Stimulated activated CD4-positive, alpha-beta T cell treated with anti-CD3 and anti-CD28 coated beads, TNF-alpha, amount 100 ng/mL, for 48 hours (primary cell): ENCODE measurements at places on chromosomes 1 and 21.

DNA sequence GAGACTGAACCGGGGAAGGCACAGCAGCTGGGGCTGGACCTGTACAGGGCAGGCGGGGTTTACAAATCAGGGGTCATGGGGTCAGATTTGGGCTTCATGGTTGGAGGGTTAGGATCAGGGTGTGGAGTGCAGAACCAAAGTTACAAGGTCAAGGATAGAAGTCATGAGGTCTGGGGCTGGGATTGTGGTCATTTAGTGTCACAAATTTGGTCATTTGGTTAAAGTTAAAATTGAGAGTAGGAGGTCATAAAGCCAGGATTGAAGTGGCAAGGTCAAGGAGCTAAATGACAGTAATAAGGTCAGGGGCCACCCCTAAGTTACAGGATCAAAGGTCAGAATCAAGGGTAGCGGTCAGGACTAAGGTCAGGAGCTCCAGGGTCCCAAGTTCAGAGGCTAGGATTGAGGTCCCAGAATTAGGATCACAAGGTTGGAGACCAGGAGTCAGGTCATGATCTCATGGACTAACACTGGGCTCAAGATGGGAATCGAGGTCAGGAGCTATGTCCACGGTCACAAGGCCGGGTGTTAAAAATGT is 20.4 kb downstream of the SERINC2 start:
- no peak for DNase-seq

GRCh38 chr1:64733581-64734286 is 11.1 kb upstream of the RAVER2 start:
- DNase-seq = no peak

GRCh38 chr1:8708259-8708658 is 109.2 kb downstream of the RERE start:
- no peak for DNase-seq

- no peak for DNase-seq
These were observed 278.3 kb downstream of the ZNF648 start for GRCh38 chr1:181783208-181783607.

DNA sequence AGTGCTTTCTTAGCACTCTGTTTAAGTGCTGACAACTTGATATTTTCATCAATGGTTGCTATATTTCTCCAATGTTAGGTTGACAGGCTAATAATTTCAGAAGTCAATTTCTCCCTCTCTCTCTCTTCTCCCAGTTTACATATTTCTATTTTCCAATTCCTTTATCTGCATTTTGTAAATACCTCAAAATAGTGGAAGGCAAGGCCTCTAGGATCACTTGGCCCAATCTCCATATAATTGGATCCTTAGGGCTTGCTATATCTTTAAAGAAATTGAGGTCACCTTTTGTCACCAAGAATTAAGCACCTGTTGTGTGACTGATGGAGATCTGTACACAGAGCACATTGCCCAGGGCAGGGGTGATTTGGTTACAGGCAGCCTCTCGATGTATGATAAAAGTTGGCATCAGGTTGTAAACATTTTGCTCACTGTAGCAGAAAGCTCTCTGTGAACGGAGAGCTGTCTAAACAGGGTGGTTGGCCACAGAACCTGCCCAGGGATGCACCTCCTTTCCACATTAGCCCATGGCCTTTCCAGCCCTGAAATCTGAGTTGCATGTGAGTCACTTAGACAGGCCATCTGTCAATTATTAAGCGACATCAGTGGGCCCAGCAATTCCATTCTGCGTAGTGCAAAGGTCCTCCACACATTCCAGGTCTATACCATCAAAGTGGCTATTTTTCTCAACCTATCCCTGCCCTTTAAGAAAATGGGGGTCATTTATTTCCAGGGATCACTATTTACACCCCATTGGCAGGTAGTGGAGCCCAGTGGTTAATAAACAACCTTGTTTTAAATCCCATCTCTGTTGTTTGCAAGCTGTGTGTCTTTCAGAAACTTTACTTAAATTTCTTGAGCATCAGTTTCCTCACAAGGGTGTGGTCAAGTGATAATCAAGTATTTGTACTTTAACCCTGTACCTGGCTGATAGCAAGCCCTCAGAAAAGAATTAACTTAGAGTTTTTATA is 29.1 kb upstream of the IRF2BP2 start:
- DNase-seq = no peak

DNA sequence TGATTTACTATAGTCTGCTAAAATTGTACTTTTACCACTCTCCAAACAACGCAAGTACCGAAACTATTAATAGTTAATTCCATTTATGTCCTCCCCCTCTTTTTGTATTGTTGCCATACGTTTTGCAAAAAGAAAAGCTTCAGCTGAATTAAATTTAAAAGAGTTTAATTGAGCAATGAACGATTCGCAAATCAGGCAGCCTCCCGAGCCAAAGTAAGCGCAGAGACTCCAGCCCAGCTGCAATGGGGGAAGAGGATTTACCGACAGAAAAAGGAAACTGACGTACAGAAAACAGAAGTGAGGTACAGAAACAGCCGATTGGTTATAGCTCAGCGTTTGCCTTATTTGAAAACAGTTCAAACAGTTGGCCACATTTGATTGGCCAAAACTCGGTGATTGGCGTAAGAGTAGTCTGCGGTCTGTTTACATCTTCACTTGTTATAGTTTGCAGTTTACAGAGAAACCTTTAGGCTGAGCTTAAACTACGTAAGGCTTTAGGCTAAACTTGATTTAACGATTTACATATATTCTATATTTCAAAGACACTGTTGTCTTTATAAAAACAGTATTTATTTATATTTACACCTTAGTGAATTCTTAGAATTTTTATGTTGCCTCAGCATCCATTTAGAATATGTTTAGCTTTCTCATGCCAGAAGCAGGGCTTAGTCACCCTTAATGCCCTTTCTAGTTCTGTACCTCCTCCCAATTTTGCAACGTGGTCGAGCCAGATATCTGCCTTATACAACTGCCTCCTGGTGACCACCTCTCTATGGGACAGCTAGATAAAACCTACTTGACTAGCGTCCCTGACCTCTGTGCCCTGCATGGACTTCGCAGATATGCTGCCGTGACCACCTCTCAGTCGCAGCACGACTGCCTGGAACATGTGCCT is 23.8 kb downstream of the CR1 start:
- DNase-seq = no peak

GRCh38 chr1:203860396-203861025 is 888 bp upstream of the SNRPE start:
- DNase-seq = no peak

GRCh38 chr1:9143250-9143649 is 14.3 kb upstream of the GPR157 start:
- DNase-seq = no peak

DNA sequence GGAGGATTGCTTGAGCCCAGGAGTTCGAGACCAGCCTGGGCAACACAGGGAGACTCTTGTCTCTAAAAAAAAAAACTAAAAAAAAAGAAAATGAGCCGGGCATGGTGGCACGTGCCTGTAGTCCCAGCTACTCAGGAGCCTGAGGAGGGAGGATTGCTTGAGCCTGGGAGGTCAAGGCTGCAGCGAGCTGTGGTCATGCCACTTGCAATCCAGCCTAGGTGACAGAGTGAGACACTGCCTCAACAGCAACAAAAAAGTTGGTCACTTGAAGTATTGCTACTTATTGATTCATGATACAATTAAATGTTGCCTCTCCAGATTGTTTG is 57.9 kb upstream of the CXADR start:
- no peak for DNase-seq

GRCh38 chr1:1778663-1779319 is 521 bp upstream of the NADK start:
- peak; percentile 66 for DNase-seq

DNA sequence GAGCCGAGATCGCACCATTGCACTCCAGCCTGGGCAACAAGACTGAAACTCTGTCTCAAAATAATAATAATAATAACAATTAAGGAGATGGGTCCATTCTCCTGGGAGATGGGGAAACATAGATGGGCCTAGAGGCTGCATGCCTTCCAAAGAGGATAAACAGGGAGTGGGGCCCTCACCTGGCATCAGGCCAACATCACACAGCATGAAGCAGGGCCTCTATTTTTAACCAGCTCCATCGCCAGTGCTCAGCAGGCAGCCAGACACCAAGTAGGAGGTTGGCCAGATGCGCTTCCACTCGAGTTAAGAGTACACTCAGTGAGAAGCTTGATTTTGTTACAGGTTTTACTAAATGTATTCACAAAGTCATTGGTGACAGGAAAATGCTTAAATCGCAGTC is 352.0 kb downstream of the RRAGC start:
- no peak for DNase-seq

GRCh38 chr1:153532181-153532580 is 3.6 kb downstream of the S100A6 start:
- no peak for DNase-seq

GRCh38 chr1:56472860-56473259 is 106.5 kb downstream of the PLPP3 start:
- DNase-seq = no peak

DNA sequence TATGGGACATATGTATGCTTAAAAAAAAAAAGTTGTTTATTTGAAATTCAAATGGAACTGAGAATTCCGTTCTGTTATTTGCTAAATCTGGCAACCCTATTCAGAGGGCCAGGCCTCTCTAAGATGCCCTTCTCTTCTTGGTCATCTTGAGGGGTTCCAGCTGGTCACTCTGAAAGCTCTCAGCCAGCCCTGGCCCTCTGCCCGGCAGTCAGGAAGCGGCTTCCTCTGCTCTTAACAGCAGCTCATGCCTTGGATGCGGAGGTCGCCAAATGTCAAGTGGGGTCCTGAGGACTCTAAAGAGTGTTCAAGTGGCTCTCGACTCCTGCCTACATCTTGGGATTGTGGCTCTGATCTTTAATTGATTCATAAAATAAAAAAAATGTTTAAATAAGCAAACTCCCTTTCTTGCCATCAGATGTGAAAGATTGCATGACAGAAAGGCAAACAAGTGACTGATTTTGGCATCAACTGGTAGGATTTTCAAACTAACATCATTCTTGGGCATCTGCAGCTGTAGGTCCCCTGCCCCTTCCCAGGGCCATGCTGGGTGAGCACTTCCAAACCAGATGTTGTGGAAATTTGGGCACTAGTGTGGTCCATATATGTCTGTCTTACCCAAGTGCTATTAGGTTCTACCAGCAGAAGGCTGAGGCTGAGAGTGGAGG is 130.8 kb downstream of the PRDM2 start:
- no peak for DNase-seq

- no peak for DNase-seq
These were observed 1.6 kb downstream of the NFIA start for GRCh38 chr1:61083807-61084440.

DNA sequence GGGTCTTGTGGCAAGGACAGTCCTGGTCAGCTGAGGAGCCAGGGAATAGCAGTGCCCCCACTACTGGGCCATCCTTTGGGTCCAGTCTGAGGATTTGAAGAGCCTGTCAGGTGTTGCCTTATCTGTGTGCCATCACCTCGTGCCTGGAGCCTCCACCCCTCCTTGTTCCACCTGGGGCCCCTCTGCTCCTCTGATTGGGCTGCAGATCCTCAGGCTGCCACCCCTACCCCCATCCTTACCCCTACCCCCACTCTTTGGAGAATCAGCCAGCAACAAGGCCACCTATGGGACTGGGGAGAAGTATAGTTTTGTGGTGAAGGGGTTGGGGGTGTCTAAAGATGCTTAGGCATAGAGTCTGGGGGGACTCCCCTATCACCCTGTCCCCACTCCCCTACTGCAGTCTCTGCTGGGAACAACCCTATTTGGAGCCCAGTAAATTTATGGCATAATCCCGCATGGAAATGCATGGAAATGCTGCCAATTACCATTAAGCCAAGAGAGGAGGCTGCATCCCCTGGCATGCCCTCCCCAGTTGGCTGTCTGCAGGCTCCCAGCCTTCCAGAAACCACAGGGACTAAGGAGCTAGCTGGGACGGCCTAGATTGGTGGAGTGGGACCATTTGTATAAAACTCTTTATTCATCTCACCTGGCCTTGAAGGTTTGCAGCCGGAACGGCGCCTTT is 142.7 kb upstream of the CSF3R start:
- no peak for DNase-seq

DNA sequence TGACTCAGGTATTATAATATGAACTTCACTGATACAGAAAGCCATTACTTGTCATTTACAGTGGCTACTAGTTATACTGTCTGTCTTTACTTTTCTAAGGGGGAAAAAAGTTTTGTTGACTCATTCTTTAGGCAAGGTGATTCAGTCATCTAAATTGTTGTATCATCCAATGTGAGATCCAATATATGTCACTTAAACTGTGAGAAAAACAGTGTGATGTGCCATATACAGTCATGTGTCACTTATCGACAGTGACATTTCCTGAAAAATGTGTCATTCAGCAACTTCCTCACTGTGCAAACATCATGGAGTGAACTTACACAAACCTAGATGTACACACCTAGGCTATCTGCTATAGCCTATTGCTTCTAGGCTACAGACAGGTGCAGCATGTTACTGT is 57.6 kb downstream of the KCNK2 start:
- DNase-seq = no peak

- DNase-seq = no peak
These were observed 64.4 kb downstream of the KCNT2 start for GRCh38 chr1:196543833-196544232.

DNA sequence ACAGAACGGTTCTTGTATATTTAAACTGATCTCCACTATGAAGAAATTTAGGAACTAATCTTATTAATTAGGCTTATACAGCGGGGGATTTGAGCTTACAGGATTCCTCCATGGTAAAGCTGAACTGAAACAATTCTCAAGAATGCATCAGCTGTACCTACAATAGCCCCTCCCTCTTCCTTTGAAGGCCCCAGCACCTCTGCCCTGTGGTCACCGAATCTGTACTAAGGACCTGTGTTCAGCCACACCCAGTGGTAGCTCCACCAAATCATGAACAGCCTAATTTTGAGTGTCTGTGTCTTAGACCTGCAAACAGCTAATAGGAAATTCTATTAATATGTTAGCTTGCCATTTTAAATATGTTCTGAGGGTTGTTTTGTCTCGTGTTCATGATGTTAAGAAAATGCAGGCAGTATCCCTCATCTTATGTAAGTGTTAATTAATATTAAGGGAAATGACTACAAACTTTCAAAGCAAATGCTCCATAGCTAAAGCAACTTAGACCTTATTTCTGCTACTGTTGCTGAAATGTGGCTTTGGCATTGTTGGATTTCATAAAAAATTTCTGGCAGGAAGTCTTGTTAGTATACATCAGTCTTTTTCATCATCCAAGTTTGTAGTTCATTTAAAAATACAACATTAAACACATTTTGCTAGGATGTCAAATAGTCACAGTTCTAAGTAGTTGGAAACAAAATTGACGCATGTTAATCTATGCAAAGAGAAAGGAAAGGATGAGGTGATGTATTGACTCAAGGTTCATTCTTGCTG is 147.2 kb downstream of the NR5A2 start:
- no peak for DNase-seq
